ENCODE measurements at places on chromosomes 12 and 14.

GRCh38 chr12:127113945-127114344 is 1153.0 kb upstream of the TMEM132C start:
- no peak for DNase-seq
- H3K27me3 ChIP-seq, result peaks cover 10% of the 10 kb centered on the region
- no peaks in the 10 kb centered on the region for H3K4me1 ChIP-seq
- H3K36me3 ChIP-seq, result no peaks in the 10 kb centered on the region
- no peak overlapping the region for H3K4me3 ChIP-seq

- H3K36me3 ChIP-seq, result no peaks in the 10 kb centered on the region
- H3K27ac ChIP-seq, result no peak overlapping the region
- no peaks in the 10 kb centered on the region for H3K27me3 ChIP-seq
- no peak for DNase-seq
These were observed 6.2 kb downstream of the PLEK2 start for GRCh38 chr14:67405771-67406170.

- no peak overlapping the region for H3K27ac ChIP-seq
- H3K36me3 ChIP-seq, result no peaks in the 10 kb centered on the region
- no peak for DNase-seq
- no peak overlapping the region for H3K4me3 ChIP-seq
- H3K4me1 ChIP-seq, result no peaks in the 10 kb centered on the region
These were observed 8.0 kb downstream of the CACNB3 start for GRCh38 chr12:48826209-48826855.

DNA sequence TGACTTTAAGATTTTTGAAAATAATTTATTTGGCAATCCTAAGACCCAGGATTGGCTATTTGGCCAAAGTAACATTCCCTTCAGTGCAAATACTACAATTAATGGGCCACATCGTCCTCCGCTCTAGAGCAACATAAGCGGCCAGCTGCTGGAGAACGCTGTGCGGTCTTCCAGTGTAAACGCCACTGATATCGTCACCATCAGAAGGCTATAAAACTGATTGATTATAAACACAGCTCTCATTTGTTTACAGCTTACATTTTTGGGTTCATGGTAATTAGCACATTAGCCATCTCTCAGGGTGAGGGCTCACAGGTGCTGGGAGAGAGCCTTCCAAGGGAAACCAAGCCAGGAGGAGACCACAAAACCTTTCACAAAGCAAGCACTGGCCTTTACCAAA is 130.1 kb upstream of the BMP4 start:
- H3K27ac ChIP-seq, result no peak overlapping the region
- no peaks in the 10 kb centered on the region for H3K36me3 ChIP-seq
- DNase-seq, result peak; percentile 64

DNA sequence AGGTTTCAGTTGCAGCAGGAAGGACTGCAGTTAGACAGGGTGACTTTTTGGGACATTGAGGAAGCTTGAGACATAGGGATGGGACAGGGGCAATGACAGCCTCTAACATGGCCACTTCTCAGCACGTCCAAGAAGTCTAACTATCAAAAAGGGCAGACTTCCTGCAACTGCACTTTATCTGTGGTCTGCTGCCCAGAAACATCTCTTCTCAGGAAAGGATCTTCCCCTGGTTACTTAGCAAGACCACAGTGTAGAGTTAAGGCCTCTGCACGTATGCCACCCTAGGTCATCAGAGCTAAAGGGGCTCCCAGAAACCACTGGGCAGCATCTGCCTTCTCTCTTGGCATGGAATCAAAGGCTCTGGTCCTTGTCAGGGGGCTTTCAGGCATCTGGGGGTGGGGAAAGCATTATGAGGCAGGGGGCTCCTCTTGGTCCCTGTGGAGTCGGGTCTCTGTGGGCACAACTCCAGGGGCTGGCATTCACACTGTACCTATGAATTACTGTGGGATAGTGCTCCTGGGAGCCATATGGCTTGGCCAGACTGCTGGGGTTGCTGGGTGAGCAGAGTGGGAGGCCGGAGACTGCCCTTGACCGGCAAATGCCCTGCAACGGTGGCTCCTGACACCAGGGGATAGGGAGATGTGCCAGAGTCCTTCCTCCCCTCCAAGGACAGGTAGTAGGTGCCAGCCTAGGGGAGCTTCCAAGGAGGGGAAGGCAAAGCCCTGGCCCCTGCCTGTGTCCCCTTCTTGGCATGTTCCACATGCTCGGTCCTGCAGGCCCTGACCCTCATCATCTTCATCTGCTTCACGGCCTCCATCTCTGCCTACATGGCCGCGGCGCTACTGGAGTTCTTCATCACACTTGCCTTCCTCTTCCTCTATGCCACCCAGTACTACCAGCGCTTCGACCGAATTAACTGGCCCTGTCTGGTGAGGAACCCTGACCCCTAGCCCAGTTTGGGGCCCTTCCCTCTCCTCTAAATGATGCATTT is 1.0 kb downstream of the CMTM5 start:
- no peaks in the 10 kb centered on the region for H3K36me3 ChIP-seq
- no peak overlapping the region for H3K4me3 ChIP-seq

DNA sequence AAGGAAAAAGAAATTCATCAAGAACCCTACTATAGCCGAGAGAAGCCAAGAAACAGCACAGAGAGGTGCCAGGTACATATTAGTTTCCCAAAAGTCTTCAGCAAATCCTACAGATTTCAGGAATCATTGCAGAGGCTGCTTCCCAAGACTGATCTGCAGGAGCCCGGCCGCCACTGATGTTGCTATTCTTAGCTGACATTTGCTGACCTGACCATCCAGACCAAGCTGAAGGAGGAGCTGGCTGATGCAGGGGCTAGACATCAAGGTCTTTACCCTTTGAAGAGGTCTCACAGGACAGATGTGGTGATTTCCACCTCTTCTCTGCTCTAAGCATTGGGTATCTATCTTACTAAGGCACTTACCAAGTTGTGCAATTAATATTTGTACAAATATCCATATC is 444.8 kb upstream of the SOX5 start:
- DNase-seq, result no peak
- H3K4me3 ChIP-seq, result no peak overlapping the region
- H3K4me1 ChIP-seq, result no peaks in the 10 kb centered on the region
- no peaks in the 10 kb centered on the region for H3K36me3 ChIP-seq
- no peak overlapping the region for H3K27ac ChIP-seq
- no peaks in the 10 kb centered on the region for H3K27me3 ChIP-seq
